ENCODE measurements at places on chromosomes 5 and 9.

GRCh38 chr5:142319105-142319504 is 5.7 kb downstream of the SPRY4 start:
- DNase-seq, result no peak

DNA sequence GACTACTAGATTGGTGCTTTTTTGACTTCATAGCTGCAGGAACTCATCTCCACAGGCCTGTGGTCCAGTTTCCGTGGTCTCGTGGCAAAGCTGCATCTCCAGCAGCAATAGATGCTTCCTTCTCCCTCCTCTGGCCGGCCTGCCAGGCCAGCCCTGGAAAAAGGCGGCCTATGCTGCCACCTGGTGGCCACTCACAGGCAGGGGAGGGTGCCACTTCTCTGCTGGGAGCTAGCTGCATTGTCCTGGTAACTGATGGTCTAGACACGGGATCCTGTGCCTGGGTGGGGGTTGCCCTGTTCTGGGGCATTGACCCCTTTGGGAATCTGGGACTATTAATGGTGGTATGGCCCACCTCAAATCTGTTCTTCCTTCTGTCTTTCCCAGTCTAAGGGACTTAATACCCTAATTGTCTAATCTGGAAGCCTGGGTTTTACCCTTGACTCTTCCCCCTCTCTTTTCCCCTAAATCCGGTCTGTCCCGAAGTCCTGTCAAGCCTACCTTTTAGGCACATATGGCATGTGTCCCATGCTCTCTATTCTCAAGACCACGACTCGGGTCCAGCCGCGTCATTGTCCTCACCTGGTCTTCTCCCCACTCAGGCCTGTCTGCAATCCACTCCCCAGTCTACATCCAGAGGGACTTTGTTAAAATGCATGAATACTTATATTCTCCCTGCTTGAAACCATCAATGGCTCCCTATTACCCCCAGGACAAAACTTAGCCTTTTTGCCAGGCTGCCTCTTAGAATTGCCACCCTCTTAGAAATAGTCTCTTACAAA is 20.1 kb upstream of the PTGS1 start:
- peak; percentile 44 for DNase-seq

GRCh38 chr5:35194635-35195471 is 35.4 kb downstream of the PRLR start:
- DNase-seq, result no peak

GRCh38 chr5:142667831-142668230 is 18.1 kb downstream of the FGF1 start:
- no peak for DNase-seq

DNA sequence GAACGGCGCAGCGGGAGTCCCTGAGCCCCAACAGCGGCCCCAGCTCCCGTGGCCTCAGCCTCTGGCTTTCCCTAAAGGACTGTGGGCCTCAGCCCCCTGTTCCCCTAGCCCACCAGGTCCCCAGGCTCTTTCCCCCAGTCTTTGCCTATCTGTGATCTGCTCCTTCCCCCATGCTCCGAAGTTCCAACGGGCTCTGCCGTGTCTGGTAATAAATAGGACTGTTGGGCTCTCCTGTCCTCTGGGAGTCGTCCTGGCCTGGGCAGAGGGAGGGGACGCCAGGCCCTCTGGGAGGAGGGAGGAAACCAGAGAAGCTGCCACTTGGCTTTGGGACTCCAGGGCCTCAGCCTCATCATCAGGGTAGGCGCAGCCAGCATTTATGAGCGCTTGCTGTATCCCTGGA is 28.1 kb downstream of the ADGRD2 start:
- no peak for DNase-seq

- DNase-seq, result no peak
Observed at GRCh38 chr9:34498553-34498952, 24.2 kb downstream of the ENHO start.

GRCh38 chr5:127834554-127834953 is 131.4 kb downstream of the CCDC192 start:
- no peak for DNase-seq

DNA sequence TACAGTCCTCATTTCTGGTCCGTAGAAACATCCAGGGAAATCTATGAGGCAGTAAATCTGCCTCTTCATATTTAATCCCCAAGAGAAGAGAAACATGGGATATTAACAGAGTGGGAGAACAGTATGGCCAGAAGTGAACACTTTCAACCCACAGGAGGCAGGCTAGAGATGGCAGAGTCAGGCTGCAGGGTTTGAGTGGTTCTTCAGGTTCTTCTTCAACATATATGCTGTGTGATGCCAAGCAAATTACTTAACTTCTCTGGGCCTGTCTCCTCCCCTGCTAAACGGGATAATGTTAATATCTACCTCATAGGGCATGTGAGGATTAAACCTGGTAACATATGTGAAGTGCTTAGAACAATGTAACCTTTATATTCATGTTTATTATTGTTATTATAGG is 321.8 kb downstream of the PSAT1 start:
- no peak for DNase-seq

- no peak for DNase-seq
Observed at GRCh38 chr5:34509392-34509791, 146.7 kb upstream of the RAI14 start.

- no peak for DNase-seq
Observed at GRCh38 chr5:145068721-145069120, 766.4 kb downstream of the PRELID2 start.

GRCh38 chr5:131639148-131639547 is 4.1 kb upstream of the RAPGEF6 start:
- DNase-seq, result no peak

DNA sequence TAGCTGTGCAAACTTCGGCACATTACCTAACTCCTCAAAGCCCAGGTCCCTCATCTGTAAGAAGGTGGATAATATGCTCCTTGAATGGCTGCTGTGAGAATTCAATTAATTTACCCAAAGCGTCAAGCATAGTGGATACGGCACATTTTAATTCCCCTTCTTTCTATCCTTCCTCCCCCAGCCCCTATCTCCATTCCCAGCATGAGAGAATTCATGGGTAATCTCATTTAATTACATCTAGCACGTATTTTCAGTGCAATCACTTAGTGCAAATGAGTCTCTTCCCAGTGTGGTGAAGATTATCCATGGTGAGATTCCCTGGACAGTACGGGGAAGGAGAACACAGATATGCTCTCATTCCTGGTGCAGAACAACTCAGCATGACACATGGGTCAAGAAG is 145.6 kb downstream of the TRPM3 start:
- no peak for DNase-seq

- peak; percentile 48 for DNase-seq
Observed at GRCh38 chr5:179530069-179530998, 20.0 kb upstream of the RUFY1 start.

- DNase-seq, result no peak
Observed at GRCh38 chr9:27176971-27177370, 67.9 kb downstream of the TEK start.

DNA sequence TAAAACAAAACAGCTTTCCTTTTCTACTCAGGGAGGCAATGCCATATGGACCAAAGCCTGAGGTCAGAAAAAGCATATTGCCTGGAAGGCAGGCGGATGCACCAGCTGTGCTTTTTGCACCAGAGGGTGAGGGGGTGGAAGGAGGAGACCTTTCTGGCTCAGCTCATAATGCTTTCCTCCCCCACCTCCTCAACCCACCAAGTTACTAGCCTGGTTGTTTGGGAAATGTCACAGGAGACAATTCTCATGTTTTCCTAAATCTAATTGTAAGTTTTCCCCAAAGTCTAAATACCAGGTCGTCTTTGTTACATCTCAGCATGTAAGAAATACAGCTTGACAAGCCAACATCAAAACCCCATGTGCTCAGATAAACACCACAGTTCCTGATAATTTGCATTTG is 72.6 kb upstream of the DMRTA1 start:
- DNase-seq, result no peak

GRCh38 chr5:140317859-140318258 is 15.0 kb upstream of the PFDN1 start:
- no peak for DNase-seq

DNA sequence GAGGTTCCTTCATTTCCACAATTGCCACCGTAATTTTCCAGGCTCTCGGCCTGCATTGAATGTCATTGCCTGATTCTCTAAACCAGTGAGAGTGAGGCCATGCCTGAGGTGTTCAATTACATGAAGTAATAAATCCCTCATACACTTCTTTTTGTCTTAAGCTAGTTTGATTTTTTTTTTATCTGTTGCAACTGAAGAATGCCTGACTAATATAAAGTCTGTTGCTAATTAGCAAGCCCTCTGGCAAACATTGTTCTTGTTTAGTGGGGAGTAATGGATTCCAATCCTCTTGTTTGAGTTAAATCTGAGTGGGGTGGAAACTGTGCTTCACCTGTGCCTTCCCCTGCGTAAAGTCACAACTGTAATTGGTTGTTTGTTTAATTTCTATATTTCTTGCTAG is 338.1 kb upstream of the ATP10B start:
- DNase-seq, result no peak

DNA sequence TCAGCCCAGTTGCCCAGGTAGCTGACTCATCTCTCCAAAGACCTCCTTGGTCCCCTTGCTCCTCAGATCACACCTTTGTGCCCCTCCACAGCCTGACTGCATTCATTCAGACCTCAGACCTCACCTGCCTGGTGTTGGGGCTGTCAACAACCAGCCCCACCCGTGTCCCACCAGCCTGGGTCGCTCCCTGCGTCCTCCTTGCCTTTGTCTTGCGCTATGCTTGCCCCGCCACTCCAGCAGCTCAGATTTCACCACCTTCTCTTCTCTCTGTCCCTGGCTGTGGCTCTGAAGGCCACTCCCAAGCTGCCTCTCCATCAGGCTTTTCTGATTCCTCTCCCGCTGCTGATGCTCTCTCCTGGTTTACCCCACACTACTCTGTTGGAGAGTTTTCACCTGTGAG is 103.5 kb downstream of the MVB12B start:
- DNase-seq, result no peak

DNA sequence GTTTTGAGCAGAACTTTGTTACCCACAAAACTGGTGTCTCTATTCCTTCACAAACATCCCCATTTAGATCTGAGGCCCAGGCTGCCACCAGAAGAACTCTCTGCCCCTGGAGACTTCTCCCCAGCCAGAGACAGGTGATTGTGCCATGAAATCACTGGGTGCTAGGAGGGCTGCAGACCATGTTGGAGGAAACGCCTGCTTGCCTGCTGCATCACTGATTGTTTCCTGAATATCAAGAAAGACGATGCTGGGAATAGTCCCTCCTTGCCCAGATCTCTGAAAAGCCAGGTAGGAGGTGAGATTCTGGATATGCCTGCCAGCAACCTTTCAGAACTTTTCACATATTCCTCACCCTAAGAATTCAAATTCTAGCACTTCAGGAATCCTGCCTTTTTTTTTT is 8.1 kb downstream of the ZNF366 start:
- no peak for DNase-seq

- DNase-seq, result no peak
Observed at GRCh38 chr9:116792271-116792670, 105.2 kb downstream of the TRIM32 start.

- no peak for DNase-seq
Observed at GRCh38 chr5:42621242-42621641, 135.4 kb upstream of the CCDC152 start.

GRCh38 chr9:126621061-126621918 is 7.6 kb downstream of the LMX1B start:
- DNase-seq, result no peak

- DNase-seq, result no peak
Observed at GRCh38 chr5:138922494-138922893, 47.4 kb upstream of the LRRTM2 start.

GRCh38 chr5:6432206-6432605 is 16.5 kb upstream of the UBE2QL1 start:
- no peak for DNase-seq

DNA sequence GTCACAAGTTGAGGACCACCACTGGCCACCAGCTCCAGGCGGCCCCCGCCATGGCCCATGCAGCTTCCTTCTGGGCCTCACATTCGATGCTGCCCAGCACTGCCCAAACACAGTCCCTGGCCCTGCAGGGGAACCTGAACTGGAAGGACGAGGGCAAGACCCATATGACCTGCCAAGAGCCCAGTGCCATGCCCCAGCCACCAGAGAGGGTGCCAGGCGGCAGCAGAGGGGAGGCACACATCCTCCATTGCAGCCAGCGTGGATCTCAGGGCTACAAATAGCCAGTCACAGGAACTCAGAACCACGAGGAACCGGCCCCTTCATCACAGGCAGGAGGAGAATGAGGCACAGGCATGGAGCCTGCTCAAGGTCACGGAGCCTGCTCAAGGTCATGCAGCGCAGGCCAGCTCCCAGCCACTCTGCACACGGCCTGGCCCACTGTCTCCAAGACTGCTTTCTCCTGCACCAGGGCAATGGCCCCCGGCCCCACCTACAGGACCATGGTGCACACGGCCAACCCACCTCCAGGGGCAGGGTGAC is 69.6 kb downstream of the SEMA4D start:
- no peak for DNase-seq

DNA sequence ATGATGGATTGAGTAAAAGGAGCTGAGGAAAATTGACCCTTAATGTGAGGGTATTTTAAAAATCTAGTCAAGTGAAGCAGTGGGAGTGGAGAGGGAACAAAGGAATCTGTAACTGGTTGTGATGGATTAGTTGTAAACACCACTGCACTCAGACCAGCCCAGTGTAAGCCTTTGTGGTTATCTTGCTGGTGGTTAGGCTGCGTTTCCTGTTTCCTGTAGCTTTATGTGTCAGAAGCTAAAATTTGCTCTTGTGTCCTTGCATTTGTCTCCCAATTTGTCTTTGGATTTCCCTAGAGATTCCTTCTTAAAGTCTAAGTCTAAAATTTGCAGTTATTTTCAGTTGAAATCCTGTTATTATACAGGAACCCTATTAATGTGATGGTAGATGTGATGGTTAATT is 6.3 kb downstream of the IFNA21 start:
- no peak for DNase-seq

DNA sequence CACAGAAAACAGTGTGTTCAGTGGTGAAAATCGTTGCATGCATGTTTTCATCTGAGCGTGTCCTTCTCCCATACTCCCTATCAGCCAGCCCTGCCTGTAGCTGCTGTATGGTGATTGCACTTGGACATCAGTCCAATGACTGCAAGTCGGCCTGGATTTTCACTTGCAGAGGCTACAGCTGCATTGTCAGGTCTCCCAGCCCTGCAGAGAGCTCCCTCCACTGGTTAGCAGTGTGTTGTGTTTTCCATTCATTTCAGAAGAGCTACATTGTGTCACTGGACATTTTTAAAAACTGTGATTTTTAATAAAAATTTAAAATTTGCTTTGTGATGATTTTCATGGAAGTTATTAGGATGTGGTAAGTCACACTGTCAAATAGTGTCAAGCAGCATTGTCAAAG is 96.6 kb downstream of the SYK start:
- no peak for DNase-seq

DNA sequence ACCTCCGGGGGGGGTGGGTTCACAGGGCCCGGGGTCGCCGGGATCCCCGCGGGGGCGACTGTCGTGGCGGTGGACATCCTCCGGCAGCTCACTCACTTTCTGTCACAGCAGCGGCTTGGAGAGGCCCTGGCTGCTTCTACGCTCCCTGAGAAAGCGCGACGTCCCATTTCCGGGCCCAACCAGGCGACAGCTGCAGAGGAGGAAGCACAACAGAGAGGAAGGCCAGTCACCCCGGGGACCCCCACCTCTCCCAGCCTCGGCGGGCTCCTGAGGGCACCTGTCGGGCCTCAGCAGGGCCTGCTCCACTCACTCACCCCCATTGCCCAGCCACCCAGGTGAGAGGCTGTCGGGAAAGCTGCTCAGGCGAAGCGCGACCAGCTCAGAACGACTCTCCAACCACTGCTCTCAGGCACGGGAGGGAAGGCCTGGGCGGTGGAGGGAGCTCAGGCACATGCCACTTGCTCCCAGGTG is 14.4 kb downstream of the BRD3 start:
- no peak for DNase-seq

- no peak for DNase-seq
Observed at GRCh38 chr9:107243742-107244141, 39.3 kb upstream of the RAD23B start.

- DNase-seq, result peak; percentile 18
Observed at GRCh38 chr5:73451224-73452130, 2.9 kb upstream of the FOXD1 start.

GRCh38 chr5:7078101-7078500 is 317.8 kb upstream of the ADCY2 start:
- no peak for DNase-seq
